ENCODE measurements at places on chromosomes 5 and 9.

DNA sequence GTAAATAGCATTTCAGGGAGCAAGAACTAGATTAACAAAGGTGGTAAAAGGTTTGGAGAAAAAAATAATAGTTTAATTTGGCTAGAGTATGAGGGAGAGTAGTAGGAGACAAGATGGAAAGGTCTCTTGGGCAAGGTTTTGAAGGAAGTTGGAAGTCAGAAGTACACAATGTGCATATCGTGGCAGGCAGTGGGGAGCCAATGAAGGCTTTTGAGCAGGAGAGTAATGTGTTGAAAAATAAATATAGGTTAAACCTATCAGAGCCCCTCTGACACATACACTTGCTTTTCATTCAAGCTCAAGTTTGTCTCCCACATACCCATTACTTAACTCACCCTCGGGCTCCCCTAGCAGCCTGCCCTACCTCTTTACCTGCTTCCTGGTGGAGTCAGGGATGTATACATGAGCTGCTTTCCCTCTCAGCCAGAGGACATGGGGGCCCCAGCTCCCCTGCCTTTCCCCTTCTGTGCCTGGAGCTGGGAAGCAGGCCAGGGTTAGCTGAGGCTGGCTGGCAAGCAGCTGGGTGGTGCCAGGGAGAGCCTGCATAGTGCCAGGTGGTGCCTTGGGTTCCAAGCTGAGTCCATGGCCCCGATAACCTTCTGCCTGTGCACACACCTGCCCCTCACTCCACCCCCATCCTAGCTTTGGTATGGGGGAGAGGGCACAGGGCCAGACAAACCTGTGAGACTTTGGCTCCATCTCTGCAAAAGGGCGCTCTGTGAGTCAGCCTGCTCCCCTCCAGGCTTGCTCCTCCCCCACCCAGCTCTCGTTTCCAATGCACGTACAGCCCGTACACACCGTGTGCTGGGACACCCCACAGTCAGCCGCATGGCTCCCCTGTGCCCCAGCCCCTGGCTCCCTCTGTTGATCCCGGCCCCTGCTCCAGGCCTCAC, at the start of gene CA9:
TSS of gene CA9 (plus strand) at position 797 of the 893 bp plus-strand sequence. CDS start at position 829, 32 bp downstream.
- DNase-seq: no peak

DNA sequence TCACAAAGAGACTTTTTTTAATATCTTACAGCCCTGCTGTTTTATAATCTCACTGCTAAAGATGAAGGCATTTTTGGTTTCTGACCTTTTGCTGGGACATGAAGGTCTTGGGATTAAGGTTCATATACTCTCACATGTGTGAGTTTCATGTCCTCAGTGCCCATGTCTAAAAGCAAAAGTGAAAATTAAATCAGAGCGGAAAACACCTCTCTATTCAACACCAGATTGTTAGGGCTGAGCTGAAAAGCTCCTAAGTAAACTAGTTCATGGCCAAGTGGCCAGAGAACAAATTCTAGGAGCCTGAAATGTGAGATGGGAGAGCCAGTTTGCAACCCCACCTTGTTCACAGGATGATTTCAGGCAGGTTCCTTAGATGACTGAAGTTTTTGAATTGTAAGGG, 110.9 kb downstream of the GRIA1 start:
- no peak for DNase-seq

DNA sequence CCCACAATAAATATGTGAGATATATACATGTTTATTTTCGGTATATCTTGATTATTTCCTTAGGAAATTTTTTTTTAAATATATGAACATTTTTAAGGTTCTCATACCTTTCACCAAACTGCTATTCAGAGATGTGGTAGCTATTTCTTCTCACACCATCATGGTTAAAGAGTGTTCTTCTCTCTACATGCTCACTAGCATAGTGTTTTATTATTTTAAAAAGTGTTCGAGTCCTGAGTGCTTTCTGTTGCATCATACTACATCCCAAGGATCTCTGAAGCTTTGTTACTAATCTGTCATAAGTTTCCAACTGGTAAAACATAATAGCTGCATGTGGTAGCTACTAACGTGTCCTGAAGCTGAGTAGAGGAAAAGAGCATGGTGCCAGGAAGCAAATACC, 177.4 kb upstream of the GLRA1 start:
- DNase-seq: no peak

- no peak for DNase-seq
Measured at GRCh38 chr9:136538599-136539426, 7.0 kb downstream of the NOTCH1 start.

- DNase-seq: no peak
Measured at GRCh38 chr9:128540634-128541360, 11.6 kb upstream of the SPTAN1 start.

DNA sequence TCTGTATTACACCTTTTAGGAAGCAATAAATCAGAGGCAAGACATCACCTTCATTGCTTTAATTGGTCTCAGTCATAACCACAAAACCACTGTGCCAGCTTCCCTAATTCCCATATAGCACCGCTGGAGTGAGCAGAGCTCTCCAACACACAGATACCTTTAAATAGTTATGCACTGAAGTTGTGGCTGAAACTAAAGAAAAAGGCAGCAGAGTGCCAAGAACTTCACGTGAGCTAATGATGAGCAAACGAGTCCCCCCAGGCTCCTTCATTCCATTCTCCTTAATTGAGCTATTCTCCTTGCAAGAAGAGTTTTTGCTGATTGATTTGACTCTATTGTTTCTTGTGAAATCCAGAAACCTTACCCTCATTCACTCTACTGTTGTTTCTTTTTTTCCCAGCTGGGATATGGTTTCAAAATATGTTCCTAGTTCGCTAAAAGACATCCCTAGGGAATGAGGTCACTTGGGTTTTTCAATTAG, 501.5 kb downstream of the SPATA31D1 start:
- no peak for DNase-seq

- no peak for DNase-seq
Measured at GRCh38 chr5:150516011-150516410, 8.1 kb downstream of the NDST1 start.

GRCh38 chr5:114416254-114416653, 54.4 kb downstream of the KCNN2 start:
- DNase-seq: no peak

GRCh38 chr9:114852050-114852594, 46.3 kb upstream of the TNFSF15 start:
- no peak for DNase-seq

DNA sequence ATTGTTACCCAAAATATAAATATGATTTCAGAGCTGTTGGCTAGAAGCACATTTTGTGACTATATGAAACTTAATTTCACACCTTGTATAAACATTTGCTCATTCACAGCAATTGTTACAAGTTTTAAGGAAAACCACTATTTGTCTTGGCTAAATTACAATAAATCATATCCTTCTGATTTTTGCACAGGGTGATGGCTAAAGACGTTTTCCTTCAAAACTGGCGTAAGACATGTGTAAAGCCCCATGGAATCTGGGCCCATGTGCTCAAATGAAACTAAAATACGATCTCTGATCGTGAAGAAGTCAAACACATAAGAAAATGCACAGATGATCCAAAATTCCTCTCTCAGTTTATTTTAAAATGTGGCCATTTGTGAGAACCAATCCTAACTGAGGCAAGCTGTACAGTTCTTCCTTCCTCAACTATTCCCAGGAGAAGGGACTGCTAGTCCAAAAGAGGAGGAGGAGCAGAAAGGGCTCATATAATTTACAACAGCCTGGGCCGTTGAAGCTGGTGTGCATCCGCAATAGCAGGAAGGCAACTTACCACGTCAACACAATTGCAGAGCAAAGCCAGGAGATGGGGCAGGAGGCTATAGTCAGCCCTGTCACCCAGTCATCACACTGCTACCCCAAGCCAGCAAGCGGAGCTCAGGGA, 98.4 kb downstream of the MED27 start:
- DNase-seq: no peak

GRCh38 chr9:16653491-16654399, 216.7 kb downstream of the BNC2 start:
- DNase-seq: no peak

GRCh38 chr9:12778389-12778788, 3.6 kb downstream of the LURAP1L start:
- DNase-seq: no peak

DNA sequence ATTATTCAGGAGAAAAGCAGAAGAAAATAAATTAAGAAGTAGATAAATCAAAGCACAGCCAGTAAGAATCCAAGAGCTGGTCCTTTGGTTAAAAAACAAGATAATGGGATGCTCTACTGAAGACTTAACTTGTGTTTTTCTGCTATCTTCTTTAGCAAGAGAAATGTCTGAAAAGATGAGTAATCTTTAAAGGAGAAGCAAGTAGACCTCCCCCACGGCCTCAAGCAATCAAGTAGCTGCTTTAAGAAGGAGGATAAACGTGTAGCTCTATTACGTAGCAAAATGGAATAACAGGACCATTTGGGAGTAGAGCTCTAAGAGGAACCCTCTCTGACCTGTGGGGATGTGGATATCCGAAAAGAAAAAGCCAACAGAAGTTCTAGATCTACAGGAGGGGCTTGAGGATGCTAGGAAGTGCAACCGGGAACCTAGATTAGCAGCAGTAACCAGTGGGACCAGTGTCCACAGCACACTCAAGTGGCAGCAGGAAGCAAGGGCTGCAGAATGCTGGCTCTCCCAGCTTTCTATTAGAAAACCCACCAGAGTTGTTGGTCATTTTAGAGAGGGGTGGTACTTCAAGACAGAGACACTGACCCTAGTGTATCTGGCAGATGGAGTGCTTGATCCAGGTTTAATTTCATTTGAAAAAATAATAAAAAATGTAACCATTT, 185.4 kb downstream of the GABBR2 start:
- DNase-seq: no peak

- DNase-seq: no peak
Measured at GRCh38 chr9:121599872-121600585, 51.4 kb upstream of the DAB2IP start.
